Kidney tubule cell (primary cell): ENCODE measurements at places on chromosomes 1 and 21.

DNA sequence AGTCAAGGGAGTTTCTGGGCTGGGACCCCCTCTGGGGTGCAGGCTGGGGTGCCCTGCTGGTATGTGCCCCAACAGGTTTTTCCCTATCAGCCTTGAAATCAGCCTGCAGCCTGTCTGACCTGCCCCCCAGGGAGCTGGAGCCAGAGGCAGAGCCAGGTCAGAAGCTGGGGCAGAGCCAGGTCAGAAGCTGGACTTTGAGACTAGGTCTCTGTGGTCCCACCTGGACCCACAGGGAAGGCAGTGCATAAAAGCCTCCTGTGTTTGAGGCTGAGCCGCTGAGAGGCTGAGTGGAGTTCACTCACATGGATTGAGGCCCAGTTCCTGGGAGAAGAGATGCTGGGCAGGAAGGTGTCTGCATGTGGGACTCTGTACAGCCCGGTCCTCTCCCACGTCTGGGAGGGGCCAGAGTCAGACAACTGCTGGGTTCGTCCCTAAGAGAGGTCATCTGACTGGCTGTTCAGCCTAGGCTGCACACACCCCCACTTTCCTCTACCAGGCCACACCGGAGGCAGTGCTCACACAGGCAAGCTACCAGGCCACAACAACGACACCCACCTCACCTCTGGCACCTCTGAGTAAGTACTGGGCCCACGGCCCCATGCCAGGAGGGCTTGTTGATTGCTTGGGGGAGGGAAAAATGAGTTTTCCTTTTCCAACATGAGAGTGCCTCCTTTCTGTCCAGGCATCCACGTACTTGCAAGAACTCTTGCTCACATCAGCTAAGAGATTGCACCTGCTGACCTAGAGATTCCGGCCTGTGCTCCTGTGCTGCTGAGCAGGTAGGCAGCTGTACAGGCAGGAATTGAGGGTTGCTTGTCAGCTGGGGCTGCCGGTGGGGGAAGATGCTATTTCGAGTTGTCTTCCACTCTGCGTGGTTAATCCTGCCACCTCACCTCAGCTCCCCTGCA is at the start of gene ANXA9:
Gene ANXA9 (plus strand): TSS at position 488 of the 908 bp plus-strand sequence. CDS start 814 bp downstream, outside the sequence.
- DNase-seq: peak; percentile 63

DNA sequence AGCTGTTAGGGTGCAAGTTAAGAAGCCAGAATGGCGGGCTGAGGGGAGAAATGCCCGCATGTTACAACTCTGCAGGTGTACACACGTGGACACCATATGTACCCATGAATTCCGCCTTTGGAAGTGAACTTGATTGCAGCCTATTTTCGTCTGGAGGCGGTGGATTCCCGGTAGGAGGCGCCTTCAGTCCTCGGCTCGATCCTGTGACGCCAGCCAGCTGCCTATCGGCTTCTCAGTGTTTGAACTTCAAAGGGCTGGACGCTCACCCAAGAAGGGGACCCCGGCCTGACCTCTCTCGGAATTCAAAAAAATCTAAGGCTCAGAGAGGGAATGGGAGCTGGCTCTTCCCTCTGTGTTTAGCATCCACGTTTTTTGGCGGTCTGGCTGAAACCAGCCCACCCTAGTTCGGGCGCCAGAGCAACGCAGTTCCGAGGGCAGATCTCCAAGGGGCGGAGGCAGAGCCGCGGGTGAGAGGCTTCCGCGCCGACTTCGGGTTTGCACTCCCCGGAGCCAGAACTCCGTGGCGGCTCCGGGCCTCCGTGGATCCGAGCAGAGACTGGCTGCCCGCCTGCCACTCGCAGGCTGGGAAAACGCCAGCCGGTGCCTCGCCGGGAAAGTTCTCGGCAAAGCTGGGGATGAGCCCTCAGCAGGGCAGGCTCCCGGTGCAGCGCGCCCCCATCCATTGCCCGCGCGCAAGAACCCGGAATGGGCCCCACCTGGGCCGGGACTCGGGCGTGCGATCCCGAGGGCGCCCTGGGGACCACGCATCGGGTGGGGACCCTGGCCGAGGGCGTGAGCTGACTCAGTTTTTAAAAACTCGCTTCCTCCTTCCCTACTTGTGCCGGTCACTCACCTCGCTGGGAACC is 996 bp upstream of the TMEM51 start:
- DNase-seq: peak; percentile 91

GRCh38 chr21:14687268-14687625 is 141.1 kb upstream of the SAMSN1 start:
- DNase-seq: peak; percentile 20

GRCh38 chr1:203537806-203538464 is 44.0 kb downstream of the OPTC start:
- DNase-seq: no peak

GRCh38 chr1:151966061-151966460 is 27.6 kb downstream of the S100A10 start:
- no peak for DNase-seq

- DNase-seq: no peak
These were observed 19.3 kb upstream of the SLC35A3 start for GRCh38 chr1:99950486-99950885.

DNA sequence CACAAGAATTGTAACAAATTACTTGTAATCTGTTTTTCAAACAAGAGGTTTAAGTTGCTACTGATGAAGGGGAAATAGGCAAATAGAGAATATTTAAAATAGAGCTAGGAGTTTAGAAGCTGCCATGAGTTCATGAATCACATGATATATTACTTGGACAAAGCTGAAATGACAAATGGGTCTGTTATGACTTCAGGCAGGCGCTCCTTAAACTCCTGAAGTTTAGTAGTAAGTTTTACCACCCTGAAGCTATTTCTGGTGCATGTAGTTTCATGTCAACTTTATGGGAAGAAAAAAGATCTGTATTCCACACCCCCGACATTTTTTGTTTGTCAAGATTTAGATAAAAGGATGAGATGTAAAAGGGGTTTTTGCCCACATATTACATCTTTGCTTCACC is 58.5 kb downstream of the PLA2G4A start:
- no peak for DNase-seq

DNA sequence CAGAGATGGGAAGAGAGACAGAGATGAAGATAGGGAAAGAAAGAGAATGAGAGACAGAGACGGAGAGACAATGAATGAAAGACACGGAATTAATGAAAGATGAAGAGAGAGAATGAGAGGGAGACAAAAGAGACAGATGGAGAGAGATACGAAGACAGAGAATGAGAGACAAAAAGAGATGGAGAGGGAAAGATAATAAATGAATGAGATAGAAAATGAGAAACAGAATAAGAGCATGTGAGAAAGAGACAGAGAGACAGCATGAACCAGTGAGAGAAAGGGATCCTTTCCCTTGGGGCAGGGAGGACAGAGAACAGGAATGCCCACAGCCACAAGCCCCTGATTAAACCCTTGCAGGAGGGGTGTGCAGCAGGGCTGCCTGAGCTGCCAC is 5.3 kb upstream of the WNT9A start:
- DNase-seq: no peak

DNA sequence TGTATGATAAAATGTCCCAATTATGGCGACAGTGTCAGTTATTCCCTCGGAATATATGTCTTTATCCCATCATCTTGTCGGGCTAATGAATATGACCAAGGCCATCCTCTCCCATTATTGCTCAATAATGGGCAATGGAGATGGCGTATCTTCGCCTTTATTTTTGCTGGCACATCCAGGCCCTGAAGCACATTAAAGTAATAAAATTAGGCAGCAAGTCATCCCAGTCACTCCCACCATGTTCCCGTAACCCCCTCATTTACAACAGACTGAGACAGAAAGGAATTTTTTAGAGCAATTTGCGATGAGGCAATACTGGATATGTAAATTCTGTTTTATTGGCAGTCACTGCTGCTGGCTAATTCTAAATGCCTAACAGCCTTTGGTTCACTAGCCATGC is 35.3 kb downstream of the CLIC6 start:
- DNase-seq: no peak

- no peak for DNase-seq
These were observed 204.5 kb downstream of the TTLL7 start for GRCh38 chr1:83794384-83794783.

- peak; percentile 44 for DNase-seq
These were observed 111.9 kb upstream of the L1TD1 start for GRCh38 chr1:62082456-62083363.

GRCh38 chr1:147388969-147389368 is 146.5 kb downstream of the CHD1L start:
- no peak for DNase-seq

DNA sequence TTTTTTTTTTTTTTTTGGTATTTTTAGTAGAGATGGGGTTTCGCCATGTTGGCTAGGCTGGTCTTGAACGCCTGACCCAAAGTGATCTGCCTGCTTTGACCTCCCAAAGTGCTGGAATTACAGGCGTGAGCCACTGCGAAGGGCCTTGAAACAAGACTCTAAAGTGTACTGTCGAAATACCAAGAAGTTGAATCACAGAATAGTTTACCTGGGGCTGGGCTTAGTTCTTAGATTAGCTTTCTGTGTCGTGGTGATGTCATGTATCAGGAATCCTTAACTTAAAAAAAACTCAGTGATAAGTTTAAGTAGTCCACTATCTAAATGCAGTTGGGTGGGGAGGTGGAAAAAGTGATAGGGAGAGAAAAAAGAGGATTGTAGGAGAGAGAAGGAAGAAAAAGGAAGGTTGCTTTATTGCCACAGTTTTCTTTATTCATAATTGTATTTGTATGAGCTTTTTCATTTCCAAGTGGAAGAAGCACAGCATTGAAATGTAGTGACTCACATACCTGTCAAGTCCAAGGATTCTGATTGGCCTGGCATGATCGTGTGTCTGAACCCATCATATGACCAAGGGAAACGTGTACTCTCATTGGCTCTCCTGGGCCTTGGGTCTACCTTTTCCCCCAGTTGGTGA is 13.4 kb downstream of the ITSN1 start:
- DNase-seq: peak; percentile 98

GRCh38 chr1:116545359-116545705 is 25.5 kb downstream of the CD58 start:
- DNase-seq: no peak

DNA sequence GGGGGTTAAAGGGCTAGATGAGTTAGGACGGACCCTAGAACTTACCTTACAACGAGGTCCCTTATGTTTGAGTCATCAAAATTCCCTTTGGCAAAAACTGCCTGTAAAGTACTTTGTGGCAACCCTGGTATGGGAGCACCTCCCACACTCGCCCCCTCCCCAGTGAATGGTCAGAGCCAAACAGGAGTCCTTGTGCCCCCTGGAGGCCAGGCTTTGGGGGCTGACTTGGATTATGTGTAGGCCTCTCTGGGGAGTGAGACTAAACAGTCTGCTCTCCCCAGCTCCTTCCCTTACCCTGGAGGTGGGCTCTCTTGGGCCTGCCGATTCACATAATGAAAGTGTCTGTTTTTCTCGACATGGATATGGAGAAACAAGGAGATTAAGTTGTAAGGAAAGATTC is 81.2 kb downstream of the ADCY10 start:
- no peak for DNase-seq

- DNase-seq: no peak
These were observed 114.6 kb downstream of the ZBTB18 start for GRCh38 chr1:244165701-244166100.

DNA sequence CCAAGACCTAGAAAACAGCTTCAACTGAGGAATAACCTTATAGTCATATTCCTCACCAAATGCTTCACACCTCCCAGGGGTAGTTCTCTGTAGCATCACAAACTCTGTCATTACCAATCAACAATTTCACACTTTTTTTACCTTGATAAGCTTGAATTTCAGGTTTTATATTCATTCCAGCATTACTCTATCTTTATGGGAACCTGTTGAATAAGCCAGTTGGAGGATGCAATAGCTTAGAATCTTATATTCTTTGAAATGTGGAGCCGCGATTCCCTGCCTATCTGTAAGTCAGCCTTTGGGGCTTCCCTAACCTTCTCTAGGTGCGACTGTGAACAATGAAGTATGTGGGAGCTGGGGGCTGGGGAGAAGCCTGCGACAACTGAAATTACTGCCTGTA is 145.4 kb downstream of the GREM2 start:
- DNase-seq: no peak

DNA sequence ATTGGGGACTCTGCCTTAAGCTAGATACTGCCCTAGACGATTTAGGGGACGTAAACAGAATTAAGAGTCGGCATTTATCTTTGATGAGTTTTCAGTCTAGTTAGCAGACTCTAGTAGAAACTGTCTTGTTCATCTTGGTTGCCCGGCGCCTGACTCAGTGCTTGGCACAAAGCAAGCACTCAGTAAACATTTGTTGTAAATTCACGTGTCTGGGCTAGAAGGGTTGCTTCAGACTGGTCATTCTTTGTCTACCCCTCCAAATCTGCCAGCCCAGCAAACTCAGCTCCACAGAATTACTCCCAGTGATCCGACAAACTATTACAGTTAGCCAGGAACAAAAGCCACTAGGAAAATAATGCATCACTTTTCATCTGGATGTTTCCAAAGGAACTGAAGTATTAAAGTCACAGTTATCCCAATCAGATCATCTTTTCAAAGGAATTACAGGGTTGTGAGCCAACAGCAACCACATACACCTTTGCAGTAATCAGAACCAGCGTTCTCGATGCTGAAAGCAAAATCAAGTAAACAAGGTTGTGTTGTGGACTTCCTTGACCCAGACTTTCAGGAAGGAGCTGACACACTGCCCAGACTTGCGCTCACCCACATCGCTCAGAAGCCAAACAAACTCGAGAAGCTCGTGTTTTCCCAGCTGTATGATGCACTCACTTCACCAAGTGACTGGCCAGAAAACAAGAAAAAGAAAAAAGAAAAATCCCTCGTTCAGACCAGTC is 66.5 kb upstream of the GADD45A start:
- peak; percentile 80 for DNase-seq

GRCh38 chr1:9245230-9245619 is 10.7 kb downstream of the H6PD start:
- no peak for DNase-seq

DNA sequence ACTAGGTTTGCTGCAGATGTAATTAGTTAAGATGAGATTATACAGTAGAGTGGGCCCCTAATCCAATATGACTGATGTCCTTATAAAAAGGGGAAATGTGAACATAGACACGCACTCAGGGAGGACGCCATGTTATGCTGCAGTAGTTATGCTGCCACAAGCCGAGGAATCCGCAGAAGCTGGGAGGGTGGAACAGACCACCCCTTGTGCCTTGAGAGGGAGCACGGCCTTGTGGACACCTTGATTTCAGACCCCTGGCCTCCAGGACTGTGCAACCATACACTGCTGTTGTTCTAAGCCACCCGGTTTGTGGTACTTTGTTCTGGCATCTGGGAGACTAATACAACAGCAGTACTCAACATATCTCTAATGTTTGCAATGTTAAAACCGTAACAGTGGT is 57.9 kb upstream of the HIVEP3 start:
- DNase-seq: no peak

- peak; percentile 59 for DNase-seq
These were observed 22.8 kb downstream of the C2CD2 start for GRCh38 chr21:41931041-41931451.

- DNase-seq: no peak
These were observed 94.8 kb downstream of the ATP5PO start for GRCh38 chr21:33820798-33821197.

GRCh38 chr1:171438441-171438840 is 46.9 kb upstream of the PRRC2C start:
- peak; percentile 96 for DNase-seq
